ENCODE measurements at places on chromosomes 6 and 20. TPM values are rescaled to one million over a fixed set of nuclear protein-coding genes. Genes with fewer than 3 reads are reported as not detected.

DNAH8 gene
- not detected for polyA plus RNA-seq

VTA1 gene
- 101 TPM for polyA plus RNA-seq

GRCh38 chr20:62773845-62774714, 22.2 kb upstream of the MRGBP start:
- no peak for DNase-seq

DNA sequence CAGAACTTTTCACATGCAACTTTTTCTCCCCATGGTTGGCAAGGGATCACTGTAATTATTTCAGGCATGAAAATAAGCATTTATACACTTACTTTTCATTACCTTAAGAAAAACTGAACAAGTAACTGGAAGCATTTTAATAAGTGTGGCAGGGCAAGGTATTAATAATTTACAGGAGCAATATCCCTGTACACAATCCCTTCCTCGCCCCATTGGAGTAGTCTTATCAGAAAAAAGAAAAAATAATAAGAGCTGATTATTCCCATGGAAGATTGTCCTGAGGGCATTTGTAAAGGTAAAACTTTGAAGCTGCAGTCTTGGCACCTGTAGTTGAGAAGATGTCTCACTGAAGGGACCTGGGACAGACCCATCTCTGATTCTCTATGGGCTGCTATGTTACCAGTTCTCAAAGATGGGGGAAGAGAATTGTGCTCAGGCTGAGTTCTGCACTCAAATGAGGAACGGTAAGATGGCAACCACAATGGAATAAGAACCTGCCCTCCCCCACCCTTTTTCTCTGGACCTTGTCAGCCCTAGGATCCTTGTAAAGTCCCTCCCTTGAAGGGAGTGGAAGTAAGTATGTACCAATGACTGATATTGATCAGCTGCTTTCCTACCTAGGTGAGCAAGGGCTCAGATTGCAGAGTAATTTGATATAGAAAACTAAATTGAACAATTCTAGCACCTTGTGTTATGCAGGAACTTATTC, 70.0 kb upstream of the AHI1 start:
- DNase-seq, result no peak

DNA sequence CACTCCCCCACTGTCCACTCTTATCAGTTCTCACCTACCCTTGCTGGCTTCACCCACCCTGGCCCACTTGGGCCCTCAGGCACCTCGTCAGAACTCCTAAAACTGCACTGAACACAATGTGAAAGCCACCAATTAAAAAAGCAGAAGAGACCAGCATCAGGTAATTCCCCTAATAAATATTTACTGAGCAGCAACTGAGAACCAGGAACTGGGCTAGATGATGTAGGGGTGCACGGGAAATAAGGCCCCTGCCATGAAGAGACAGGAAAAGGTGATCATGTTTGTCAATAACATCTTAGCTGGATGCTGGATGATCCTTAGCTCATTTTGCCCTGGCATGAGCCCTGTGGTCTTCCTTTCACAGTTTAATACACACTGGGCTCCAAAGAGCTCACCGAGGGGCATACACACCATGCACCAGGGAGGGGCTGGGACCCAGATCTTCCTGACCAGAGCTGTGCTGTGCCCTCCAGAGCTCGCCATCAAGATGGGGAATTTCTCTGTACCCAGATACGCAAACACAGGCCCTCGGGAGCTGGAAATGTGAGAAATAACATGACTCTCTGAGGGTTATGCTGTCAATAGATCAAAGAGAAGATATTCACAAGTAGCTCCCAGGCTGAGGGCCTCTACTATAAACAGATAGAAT, 113.6 kb upstream of the SLC22A16 start:
- no peak for DNase-seq

- no peak for DNase-seq
Measured at GRCh38 chr6:87378947-87379346, 28.8 kb upstream of the CFAP206 start.
